CD4-positive, alpha-beta T cell treated with Interleukin-1 beta for 1 hour (primary cell): ENCODE measurements at places on chromosomes 16 and 17.

DNA sequence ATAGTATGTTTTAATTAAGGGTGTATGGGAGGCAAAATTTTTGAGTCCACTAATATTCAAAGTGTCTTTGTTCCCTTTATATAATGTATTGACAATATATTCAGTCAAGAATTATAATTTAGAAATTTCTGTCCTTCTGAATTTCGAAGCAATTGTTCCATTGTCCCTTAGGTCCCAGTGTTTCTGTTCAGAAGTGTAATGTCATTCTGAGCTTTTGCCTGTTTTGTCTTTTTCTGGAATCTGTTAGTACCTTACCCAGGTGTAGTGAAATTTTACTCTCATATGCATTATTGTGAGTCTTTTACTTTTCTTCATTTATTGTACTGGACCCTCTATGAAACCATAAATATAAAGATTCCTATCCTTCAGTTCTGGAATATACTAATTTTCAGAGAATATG is 505.7 kb upstream of the KIF2B start:
- no peak for DNase-seq

DNA sequence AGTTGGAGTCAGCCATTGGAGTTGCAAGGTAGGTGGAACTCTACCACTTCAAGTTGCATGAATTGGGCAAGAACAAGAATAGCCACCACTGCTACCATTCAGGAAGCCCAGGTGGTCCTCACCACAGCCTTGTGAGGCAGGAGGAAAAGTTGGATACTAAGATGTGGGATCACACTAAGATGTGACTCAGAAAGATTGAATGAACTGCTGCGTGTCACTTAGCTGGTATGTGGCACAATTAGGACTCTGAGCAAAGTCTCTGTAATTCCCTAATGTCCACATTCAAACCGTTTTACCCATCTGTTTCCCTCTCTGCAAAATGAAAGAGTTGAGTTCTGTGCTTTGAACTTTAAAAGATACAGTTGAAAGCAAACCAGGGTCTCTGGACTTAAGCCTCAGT is 44.7 kb upstream of the HS3ST3A1 start:
- DNase-seq: no peak

DNA sequence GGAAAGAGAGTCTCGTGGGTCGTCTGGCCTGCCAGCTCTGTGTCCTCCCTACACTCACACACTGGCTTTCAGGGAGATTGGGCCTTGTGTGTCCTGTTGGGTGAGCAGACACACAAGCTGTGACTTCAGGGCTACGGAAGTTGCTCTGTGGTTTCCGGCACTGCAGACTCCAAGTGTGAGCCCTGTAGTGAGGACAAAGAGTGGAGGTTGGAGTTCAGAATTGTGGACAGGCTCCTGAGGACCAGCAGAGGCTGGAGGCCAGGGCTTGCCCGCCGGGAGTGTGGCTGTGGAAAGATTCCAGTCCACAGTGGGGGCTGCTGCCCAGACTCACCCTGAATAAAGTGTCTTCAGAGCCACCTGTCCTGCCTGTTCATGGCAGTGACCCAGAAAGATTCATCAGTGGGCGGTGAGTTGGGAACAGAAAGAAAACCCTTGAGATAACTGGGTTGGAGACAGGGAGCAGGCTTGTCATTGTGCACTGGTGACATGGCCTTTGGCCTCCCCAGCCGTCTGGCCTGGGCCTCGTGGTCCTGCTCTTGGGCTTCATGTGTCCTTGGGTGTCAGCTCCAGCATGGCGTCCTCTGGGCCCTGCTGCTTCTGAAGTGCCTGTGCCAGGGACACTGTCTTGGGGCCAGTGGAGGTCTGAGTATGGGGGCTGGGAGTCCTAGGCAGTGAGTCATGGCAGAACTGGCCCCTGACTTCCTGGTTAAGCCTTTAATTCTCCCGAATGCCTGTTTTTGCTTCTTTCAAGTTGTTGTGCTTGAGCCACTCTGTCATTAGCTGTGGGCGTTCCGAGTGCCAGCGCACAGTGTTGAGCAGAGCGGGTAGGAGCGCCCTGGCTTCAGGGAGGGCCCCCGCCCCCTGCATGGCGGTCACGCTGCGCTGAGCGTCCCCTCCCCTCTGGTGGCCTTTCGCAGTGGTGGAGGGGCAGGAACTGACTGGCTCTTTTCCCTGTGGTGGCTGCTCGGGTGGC is 19.9 kb upstream of the ZNF750 start:
- DNase-seq: peak; percentile 67

DNA sequence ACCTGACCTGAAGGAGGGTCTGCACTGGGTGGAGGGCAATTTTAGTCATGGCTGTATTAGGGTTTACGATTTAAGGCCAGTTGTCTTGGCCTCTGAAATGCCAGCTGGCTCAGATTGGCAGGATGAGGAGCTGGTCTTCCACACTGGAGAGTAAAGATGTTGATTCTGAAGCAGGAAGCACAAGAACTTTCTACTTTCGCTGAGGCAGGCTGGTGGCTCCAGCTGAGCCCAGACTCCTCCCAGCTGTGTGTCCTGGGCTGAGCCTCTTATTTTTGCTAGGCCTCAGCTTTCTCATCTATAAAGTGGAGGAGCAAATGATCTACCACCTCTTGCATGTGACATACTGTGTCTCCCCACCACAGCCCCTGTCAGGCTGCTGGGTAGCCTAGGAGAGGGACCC is 74.4 kb downstream of the MRM1 start:
- no peak for DNase-seq

DNA sequence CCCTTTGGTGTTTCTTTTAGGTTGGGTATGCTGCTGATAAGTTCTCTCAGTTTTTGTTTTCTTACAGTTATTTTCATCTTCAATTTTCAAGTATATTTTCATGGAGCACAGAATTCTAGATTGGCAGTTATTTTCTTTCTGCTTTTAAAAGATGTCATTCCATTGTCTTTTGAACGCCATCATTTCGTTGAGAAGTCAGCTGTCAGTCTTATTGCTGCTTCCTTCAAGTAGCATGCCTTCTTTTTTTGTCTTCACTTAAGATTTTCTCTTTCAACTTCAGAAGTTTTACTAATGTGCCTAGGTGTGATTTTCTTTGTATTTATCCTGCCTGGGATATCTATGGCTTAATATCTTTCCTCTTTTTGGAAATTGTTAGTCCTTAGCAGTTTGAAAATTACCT is 262.2 kb upstream of the PMFBP1 start:
- DNase-seq: no peak

DNA sequence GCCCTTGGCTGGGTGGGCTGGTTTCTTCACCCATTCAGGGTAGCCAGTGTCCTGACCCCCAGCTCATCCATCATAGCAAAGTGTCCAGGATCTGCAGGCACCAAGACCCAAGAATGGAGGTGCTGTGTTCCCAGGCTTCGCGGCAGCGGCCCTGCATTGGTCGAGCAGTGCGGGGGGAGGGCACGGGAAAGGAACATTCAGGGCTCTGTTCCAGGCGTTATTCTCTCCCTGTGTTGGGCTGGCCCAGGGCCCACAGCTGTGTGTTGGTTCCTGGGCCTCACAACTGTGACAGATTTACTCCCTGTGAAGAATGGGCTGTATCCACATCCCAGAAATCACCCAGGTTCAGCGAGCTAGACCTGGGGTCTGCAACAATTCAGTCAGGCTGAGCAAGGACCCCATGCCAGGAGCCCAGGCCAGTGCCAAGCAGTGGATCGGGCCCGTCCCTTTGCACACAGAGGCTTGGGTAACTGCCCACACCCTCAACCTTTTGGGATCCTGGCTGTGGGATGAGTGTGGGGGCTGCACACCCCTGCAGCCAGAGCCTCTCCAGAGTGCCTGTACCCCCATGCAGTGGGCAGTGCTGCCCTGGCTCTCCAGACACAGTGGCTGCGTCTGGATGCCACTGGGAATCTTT is 10.0 kb downstream of the GPT2 start:
- no peak for DNase-seq

DNA sequence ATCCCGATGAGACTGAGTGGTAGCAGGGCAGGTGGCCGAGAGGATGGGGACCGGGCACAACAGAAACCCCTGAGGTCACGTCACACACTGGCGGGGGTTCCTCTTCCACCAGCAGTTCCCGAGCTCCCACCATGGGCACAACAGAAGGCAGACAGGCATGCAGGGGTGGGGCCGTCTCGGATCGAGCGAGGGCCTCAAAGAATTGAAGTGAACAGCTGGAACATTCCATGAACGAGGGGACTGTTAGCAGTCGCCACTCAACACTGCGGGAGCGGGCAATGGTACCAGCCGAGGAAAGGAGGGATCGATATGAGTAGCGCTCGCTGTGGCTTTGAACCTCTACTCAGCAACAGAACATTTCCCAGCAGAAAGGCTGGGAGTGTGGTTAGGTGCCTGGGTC is 5.3 kb downstream of the CEP131 start:
- DNase-seq: no peak

GRCh38 chr17:49995055-49995738 is at the start of gene DLX3:
Gene DLX3 (minus strand): TSS chr17:49995224. CDS start chr17:49994998, 226 bp downstream.
- no peak for DNase-seq

DNA sequence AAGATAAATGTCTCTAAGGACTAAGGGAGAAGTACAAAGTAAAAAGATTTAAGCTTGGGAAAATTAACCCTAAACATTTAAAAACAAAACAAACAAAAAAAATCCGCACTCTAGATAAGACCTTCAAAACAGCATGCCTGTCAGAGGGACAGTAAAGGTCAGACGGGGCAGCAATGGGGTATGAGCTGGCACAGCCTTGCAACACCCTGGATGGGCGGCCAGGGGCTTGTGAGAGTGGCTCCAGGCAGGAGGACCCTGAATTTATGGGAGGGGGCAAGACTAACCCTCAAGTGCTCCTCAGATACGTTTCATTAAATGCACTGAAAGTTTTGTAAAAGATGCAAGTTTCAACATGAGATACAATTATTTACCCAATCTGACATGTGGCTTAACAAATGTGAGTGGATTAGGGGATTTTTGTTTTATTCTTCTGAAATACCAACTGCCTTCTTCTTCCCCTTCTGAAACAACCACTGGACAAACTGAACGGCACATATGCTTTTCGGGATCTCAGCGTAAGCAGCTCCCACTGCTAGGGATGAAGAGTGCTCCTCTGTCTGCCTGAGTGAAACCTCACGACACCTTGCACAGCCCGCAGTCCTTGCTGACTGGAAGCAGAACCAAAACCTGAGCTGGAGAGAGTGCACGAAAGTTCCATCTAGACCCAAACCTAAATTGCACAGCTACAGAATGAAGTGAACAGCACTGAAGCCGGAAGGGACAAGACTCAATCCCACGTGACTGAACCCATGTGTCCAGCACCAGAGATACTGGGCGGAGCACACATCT is 128.4 kb downstream of the ANKRD11 start:
- peak; percentile 17 for DNase-seq

- DNase-seq: no peak
Observed at GRCh38 chr16:65312071-65312470, 190.2 kb upstream of the CDH11 start.

- no peak for DNase-seq
Observed at GRCh38 chr17:7463372-7463846, 16.0 kb downstream of the ZBTB4 start.

DNA sequence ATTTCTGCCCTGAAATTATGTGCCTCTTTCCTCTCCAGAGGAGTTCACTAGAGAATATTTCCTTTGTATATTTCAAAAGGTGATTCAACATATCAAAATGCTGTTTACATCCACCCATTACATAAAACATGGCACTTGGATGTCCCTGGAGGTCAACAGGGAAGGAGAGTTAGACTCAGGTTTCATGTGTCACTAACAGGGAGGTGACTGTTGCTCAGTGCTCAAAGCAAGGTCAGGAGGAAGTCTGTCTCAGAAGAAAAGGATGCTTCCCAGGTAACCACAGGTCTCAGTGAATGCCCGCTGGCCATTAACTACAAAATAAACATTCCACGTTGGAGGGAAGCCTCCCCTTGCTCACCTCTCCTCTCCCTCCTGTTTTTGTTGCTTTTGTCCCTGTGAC is 198.6 kb downstream of the AXIN2 start:
- DNase-seq: no peak

DNA sequence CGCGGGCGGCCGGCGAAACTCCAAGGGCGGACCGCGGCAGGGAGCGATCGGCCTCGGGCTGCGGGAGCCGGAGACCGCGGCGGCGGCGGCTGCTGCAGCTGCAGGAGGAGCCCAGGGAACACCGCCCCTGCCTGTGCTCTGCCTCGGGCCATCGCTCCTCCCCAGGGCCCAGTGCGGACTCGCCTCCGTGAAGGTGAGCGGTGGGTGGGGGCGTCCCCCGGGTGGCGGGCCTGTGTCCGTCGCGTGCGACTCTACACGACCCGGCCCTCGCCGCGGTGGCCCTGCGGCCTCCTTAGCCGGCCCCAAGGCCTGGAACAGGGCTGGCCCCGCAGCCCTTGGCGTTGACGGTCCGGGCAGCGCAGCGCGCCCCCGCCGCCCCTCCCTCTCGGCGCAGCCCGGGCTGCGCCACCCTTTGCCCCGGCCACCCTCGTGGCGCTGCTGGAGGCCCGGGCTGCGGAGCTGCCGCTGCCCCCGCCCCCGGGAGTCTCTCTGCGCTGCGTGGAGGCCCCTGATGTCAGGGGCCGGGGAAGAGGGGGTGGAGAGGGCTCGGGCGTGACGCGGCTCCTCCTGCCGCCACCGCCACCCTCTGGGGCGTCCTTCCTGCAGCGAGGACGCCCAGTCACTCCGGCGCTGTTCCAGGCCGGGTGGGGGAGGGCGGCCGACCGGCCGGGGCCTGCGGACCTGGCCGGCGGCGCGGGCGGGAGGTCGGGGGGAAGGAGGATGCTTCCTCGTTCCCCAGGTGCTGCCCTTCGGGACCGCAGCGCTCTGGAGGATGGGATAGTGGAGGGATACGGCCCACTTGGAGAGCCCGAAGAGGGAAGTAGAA is 485 bp downstream of the DYNLL2 start:
- DNase-seq: peak; percentile 74

- DNase-seq: no peak
Observed at GRCh38 chr17:74272731-74273201, 1.3 kb upstream of the DNAI2 start.

GRCh38 chr16:30570636-30571444 is 674 bp downstream of the ZNF688 start:
- no peak for DNase-seq

DNA sequence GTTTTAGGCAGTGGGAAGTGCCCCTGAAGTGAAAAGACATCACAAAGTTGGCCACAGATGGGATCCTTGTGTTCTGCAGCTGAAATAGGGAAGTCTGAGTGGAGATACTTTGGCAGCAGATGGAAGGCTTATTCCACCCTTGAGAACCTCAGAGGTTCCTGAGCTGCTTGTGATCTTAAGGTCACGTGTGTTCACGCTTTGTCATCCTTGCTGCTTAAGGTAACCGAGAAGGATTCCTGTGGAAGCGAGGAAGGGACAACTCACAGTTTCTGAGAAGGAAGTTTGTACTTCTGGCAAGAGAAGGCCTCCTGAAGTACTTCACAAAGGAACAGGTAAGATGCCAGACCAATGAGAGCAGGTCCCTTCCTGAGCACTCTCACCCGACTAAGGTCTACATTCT is 12.2 kb downstream of the ADAP2 start:
- no peak for DNase-seq

GRCh38 chr17:6455321-6455705 is 11.1 kb downstream of the PIMREG start:
- peak; percentile 69 for DNase-seq
